NCI-H1417 (cell line): ENCODE measurements at places on chromosomes 7 and 10.

- DNase-seq: no peak
Measured at GRCh38 chr10:82551506-82551905, 676.5 kb downstream of the NRG3 start.

- DNase-seq: no peak
Measured at GRCh38 chr10:73287441-73287840, 35.0 kb upstream of the MRPS16 start.

- peak; percentile 97 for DNase-seq
Measured at GRCh38 chr7:22653951-22654350, 73.0 kb upstream of the IL6 start.

DNA sequence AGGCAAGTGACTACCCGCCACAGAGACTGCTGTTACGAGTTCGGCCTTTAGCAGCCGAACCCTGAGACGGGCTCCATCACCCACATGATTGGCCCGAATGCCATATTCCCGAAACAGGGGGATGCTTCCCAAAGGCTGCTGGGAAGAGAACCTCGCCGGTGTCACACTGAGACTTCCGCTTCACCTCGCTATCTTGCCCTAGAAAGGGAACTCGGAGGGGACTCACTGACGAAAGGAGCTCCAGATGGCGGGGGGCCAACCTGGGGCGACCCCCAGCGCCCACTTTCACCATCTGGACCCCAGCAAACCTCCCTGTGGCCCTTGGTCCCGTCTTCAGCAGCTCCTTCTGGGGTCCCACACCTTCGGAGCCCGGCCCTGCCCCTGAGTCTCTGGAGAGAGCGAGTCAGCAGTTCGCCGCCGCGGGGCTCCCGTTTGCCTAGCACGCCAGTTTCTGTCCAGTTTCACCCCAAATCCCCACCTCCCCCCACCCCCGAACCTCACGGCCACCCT lies 529 bp downstream of the HPS1 start:
- DNase-seq: no peak

- no peak for DNase-seq
Measured at GRCh38 chr10:124308811-124309210, 109.9 kb downstream of the OAT start.

DNA sequence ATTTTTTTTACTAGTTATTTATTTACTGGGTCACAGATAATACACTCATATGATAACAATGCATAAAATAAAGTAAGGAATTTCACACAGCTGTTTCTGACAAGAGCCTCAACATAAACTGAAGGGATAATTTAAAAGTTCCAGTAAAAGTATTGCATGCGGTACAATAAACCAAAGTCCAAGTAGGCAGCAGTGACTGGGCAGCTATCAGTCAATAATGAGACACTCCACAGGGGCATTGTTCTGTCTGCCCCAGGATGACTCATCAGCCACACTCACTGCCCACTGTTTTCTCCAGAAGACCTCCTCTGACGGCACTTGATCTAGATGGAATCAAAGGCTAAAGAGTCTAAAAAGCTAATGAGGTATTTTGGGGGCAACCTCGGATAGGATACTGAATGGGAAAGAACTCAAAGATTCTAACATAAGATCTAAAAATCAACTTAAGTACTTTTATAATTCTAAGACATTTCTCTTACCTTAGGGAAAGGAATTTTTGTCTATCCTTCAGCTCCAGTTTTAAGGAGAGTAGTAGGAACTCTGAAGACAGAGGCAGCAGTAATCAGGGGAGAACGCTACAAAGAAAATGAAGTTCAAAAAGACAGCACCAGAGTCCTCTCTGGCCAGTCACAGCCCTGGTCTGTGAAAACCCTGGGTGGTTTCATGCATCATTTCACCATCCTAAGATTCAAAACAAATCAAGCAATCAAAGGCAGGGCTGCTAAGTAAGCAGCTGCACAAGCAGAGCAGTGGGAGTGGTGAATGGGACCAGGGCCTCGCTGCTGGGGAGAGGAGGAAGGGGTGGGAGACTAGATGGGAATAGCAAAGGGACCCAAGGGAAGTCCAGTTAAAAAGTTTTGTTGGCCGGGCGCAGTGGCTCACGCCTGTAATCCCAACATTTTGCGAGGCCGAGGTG lies 175.1 kb downstream of the AVL9 start:
- no peak for DNase-seq
